ENCODE measurements at places on chromosomes 6 and 20.
A peak's percentile ranks its signal among the peaks of the same experiment; 100 is the strongest.

DNA sequence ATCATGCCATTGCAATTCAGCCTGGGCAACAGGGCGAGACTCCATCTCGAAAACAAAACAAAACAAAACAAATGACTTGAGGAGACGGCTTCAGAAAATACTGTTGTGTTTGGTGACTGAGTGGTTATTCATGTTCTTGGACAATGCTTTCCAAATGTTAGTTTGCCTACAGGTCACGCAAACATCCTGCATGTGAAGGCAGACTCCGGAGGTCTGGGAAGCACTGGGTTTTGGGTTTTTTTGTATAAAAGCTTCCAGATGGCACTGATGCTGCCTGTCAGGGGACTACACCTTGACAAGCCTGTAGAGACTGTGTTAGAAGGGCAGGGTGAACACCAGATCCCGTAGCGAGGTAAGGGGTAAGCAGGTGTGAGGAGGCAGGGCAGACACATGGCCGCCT lies 81.7 kb downstream of the THBS2 start:
- DNase-seq = no peak

DNA sequence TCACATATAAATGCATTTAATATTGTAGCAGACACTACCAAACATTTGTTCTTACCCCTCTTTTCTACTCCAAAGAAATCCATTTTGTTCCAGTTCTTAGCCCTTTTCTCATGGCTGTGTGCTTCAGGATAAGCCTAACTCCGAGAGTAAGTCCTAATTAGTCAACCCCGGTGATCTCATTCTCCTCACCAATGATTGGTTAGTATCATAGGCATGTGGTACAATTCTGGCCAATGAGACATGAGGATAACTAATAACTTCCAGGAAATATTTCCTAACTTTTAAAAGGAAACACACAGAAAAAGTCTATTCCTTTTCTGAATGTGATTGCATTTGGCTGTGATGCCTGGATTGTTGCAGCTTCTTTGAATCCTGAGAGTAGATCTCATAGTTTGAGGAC lies 116.0 kb downstream of the GPR63 start:
- no peak for DNase-seq

- no peak for DNase-seq
Observed at GRCh38 chr6:119880840-119881239, 531.3 kb upstream of the MAN1A1 start.

GRCh38 chr6:165782134-165782533 lies 119.1 kb upstream of the PDE10A start:
- DNase-seq = no peak

GRCh38 chr6:32255199-32256153 lies 31.6 kb upstream of the NOTCH4 start:
- peak; percentile 69 for DNase-seq

DNA sequence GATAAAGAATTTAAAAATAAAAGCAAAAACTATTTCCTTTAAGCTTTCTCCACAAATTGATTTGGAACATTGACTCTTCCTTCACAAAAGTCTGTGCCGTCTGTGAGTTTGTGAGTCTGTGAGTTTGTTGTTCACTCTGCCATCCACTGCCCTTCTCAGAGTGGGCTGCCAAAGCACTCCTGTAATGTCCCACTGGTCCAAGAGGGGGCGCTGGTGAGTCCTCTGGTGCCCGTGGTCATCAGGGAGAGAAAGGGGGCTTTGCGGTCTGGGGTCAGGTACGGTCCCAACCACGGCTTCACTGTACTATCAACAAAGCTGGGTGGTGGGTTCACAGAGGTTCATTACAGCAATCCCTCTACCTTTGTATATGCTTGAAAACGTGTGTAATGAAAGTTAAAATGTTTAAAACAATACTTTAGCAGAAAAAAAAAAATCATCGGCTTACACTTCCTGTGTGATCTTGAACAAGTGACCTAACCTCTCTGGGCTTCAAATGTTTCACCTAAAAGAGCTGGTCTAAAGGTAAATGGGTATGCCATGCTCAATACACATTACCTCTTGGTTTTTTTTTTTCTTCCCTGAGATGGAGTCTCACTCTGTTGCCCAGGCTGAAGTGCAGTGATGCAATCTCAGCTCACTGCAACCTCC lies 5.6 kb upstream of the ANKRD60 start:
- peak; percentile 47 for DNase-seq

DNA sequence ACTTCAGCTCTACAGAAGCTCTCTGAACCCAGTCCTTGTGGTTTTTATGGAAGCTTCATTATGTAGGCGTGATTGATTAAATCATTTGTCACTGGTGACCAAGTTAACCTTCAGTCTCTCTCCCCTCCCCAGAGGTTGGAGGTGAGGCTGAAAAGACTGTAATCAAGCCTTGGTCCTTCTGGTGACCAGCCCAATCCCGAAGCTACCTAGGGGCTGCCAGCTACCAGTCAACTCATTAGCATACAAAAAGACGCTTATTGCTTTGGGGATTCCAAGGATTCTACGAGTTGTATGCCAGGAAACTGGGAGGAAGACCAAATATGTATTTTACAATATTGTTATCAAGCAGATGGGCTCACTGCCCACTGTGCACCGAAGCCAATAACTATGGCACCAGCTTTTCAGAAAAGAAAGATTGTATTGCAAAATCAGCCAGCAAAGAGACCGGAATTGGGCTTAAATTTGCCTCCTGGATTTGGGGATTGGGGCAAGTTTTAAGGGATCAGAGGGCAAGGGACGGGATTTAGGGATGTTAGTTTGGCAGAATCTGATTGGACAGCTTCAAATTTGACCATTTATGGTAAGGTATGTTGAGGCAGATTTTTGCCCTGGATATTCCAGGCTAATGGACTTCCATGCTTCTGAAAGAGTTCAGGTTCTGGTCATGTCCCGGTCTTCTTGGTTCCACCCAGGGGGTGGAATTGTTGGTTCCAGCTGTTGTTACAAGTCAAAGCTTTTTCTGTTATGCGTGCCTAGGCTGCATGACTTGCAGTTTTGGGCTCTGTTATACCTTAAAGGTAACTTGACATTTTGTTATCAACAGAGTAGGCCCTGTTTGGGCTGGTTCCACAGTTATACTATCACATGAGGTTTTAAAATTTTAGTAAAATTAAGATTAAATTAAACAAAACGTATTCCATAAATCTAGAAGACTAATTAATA lies 167.4 kb downstream of the COL9A1 start:
- no peak for DNase-seq

DNA sequence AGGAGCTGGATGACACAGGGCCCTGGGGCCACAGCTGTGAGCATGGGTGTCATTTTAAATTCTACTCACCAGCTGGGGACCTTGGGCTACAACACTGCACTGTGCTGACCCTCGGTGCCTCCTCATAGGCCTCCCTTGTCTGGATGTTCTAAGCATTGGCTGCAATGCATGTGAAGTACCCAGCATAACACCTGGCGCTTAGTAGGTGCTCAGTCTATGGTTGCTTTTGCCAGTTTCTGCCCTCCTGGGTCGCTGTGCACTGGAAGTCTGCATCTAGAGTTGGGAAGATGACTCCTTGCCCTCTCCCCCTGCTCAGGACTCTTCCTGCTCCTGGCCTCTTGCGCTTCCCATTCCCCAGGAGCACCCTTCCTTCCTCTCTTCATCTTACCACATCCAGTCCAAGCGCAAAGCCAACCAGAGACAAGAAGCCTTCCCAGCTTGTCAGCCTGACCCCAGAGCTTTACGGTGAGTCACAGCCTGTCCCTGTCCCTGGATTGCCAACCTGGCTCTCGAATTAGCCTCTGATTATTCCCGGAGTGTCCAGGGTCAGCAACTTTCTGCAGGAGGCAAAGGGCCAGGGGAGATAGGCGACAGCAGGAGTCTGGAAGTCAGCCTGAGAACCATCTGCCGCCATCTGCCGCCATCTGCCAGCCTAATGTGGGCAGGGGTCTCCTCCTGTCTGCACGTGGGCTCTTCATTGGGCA lies 8.8 kb downstream of the SLC13A3 start:
- no peak for DNase-seq

DNA sequence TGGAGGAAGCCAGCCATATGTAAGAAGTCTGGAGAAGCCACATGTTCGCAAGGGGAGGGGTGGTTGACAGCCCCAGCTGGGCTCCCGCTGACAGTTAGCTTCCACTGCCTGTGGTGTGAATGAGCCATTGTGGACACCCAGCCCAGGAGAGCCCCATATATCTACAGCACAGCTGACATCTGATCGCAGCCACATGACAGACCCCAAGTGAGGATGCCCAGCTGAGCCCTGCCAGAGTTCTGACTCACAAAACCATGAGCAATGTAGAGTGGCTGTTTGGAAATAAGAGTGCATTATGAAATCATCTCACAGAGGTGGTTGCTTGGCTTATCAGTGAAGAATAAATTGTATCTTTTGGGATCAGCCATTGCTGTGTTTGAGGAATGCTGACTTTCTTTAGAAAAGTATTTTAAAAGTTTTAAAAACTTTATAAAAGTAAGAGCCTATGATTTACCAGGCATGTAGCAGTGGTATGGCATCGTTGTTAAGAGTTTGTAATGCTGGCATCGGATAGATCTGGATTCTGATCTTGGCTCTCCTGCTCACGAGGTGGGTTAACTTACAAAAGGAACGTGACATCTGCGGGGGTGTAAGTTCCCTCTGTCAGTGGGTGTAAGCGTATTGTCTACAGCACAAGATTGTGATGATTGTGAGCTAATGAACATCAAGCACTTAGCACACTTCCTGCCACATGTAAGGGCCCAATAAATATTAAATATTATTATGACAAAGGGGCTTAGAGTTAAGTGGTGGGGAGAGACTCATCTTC lies 24.1 kb downstream of the CFAP61 start:
- no peak for DNase-seq

DNA sequence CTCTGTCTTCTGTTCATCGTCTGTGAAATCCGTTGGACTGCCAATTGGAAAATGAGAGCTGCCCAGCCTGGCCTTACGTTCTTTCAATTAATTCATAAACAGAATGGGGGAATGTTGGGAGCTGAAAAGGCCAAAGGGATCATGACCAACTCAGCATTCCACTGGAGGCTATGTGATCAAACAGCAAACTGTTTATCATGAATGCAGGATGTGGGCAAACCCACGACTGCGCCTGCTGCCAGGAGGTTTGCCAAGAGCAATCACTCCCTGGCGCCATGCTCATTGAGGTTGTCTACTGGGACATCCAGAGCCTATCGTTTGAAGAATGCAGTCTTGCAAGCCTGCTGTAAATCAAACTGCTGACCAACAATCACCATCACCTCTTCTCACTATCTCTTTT lies 9.3 kb upstream of the FKBP1A start:
- DNase-seq = no peak

- no peak for DNase-seq
Observed at GRCh38 chr6:158856261-158856660, 37.1 kb upstream of the EZR start.

- no peak for DNase-seq
Observed at GRCh38 chr6:11589261-11589660, 51.7 kb downstream of the TMEM170B start.

GRCh38 chr6:81766482-81767069 lies 14.1 kb upstream of the TENT5A start:
- no peak for DNase-seq

- DNase-seq = no peak
Observed at GRCh38 chr20:33640287-33640686, 21.8 kb upstream of the C20orf144 start.

DNA sequence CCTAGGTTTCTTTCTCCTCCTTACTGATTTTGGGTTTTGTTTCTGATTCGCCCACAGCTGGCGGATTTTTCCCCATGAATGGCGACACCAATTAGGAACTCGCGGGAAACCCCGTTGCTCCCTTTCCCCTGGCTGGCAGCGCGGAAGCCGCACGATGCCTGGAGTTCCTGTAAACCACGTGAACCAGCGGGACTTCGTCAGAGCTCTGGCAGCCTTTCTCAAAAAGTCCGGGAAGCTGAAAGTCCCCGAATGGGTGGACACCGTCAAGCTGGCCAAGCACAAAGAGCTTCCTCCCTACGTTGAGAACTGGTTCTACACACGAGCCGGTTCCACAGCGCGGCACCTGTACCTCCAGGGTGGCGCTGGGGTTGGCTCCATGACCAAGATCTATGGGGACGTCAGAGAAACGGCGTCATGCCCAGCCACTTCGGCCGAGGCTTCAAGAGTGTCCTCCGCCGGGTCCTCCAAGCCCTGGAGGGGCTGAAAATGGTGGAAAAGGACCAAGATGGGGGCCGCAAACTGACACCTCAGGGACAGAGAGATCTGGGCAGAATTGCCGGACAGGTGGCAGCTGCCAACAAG lies 3.2 kb upstream of the SEC23B start:
- DNase-seq = no peak

DNA sequence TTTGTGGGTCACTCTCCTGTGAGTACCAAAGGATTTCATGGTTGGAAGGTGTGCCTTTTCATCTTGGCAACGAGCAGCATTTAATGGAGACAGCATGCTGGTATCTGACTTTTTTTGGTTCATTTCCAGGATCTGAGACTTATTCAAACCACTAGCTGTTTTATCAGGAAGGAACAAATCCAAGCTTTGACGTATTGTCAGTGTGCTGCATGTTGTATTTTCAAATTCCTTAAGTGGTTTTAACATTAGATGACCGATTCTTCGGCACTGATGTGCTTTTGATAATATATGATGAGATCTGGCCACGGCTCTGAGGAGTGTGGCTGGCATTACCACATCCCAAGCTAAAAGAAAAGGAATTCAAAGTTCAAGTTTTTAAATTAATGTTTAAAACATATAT lies 6.4 kb downstream of the RMND1 start:
- DNase-seq = no peak

GRCh38 chr20:56537997-56538396 lies 5.0 kb downstream of the FAM209B start:
- DNase-seq = no peak

DNA sequence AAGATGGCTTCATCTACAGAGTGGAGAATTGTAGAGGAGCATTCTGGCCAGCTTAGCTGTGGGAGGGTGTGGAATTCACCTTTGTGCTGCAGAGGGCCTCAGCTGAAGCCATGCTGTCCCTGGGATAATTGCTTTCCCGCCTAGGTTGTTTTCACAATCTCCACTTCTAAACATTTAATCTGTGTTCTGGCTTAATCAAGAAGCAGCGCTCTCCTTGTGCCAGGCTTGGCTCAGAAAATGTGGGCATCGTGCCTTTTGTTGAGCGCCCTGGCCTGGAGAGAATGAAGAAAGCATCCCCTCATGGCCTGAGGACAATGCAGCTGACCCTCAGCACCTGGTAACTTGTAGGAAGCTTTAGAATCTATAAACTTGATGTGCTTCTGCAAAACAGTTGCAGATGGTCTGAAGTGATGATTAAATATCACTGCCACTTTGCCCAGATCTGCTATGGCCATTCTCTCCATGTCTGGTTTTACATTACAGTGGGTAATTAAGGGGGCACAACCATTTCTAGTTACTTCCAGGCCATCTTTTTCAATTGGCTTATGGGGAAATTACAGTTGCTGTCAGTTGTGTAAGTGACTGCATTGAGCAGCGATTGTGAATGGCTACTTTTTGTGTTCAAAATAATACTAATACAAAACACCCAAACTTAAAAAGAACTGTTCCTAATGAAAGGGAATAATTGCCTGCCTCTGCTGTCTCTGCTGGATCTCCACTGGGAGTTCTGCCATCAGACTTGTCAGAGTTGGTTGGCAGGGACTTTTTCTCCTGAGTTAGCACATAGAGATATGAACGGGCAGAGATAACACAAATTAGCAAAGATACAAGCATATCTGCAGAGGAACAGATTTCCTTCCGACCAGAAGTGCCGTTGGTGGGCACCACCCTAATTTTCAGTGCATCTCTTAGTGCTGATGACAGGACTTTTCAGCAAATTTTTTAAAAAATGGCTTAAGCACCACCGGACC lies 18.4 kb downstream of the CTNNBL1 start:
- no peak for DNase-seq
